ENCODE measurements at places on chromosomes 11 and 22. TPM values are rescaled to one million over a fixed set of nuclear protein-coding genes. Genes with fewer than 3 reads are reported as not detected.

DNA sequence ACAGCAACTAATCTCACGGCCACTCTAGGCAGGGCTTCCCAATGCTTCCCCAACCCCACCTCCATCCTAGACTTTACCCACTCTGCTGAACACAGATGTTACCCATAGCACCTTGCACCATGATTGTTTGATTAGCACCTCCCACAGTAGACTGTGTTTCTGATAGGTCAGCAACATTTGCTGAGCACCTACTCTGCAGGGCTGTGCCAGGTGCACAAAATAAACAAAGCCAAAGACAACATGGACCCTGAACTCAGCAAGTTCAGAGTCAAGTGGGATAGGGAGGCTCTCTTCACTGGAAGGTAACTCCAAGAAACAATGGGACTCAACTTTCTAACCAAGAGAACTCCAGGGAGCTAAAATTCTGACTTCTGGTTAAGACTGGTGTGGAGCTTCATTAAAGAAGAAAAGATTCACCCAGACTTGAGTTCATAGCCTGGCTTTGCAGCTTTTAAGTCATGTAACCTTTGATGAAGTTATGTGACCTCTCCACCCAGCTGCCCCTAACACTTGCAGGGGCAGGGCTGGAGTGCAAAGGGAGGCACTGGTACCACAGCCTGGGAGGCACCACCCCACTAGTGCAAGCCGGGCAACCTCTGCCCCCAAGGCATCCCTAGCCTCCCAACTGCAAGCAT, 6.7 kb upstream of the RTN4RL2 start:
- DNase-seq = no peak

- no peak for DNase-seq
Measured at GRCh38 chr22:49871482-49871881, 17.8 kb downstream of the ZBED4 start.

HEPHL1 gene
- total RNA-seq = not detected

TMPRSS13 gene
- 1.8 TPM for total RNA-seq

BAD gene
- 38.3 TPM for total RNA-seq
